Progenitor cell of endocrine pancreas (in vitro differentiated cells): ENCODE measurements at places on chromosomes 4 and X. TPM values are rescaled to one million over a fixed set of nuclear protein-coding genes. Genes with fewer than 3 reads are reported as not detected.
A peak's percentile ranks its signal among the peaks of the same experiment; 100 is the strongest.

- no peaks in the 10 kb centered on the region for H3K36me3 ChIP-seq
- no peak overlapping the region for H3K4me3 ChIP-seq
- H3K27me3 ChIP-seq = no peaks in the 10 kb centered on the region
- H3K27ac ChIP-seq = no peak overlapping the region
- H3K4me1 ChIP-seq = peaks cover 1% of the 10 kb centered on the region
- no peak for DNase-seq
Measured at GRCh38 chr4:65021149-65021548, 611.9 kb upstream of the TECRL start.

- H3K27me3 ChIP-seq = no peaks in the 10 kb centered on the region
- peak overlapping the region; percentile 97 for H3K4me3 ChIP-seq
- H3K27ac ChIP-seq = peak overlapping the region; percentile 97
- peaks cover 17% of the 10 kb centered on the region for H3K4me1 ChIP-seq
- no peak for DNase-seq
- H3K36me3 ChIP-seq = peaks cover 2% of the 10 kb centered on the region
Measured at GRCh38 chrX:120562569-120562926, 1.8 kb upstream of the CUL4B start.

GRCh38 chrX:2901367-2902036 is 27.6 kb downstream of the ARSD start:
- no peak for DNase-seq
- H3K4me3 ChIP-seq = no peak overlapping the region
- no peaks in the 10 kb centered on the region for H3K27me3 ChIP-seq
- peaks cover 33% of the 10 kb centered on the region for H3K4me1 ChIP-seq
- H3K36me3 ChIP-seq = peaks cover 43% of the 10 kb centered on the region
- peak overlapping the region; percentile 84 for H3K27ac ChIP-seq

DNA sequence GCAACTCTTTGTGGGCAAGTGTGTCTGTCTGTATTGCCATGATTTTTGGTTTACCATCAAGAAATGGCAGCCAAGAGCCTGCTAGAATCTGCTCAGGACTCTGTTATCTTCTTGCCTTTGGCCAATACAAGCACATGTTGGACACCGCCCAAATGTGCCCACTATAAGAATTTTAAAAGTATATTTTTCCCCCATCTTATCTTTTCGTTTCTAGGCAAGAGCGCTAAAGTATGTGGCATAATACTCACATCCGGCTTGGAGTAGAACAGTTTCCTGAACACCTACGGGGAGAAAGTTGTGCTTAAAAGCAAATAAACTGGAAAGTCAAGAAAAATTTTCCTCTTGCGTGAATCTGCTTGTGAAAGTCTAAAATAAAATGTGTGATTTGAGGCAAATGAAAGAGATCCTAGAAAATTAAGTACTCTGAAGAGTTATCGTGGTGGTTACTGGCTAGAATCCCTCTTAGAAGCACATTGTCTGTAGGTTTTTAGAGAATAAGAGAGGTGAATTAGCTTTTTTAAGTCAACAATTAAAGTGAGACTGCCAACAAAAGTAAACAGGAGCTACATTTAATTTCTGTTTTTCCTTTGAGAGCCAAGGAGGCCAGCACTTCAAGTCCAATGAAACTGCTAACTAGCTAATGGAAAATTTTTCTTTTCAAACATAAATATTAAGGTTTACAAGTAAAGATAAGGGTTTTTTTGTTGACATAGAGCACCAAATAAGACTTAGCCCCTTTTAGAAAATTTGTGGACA is 220.2 kb downstream of the SOWAHB start:
- H3K27ac ChIP-seq = no peak overlapping the region
- H3K36me3 ChIP-seq = no peaks in the 10 kb centered on the region
- H3K4me1 ChIP-seq = peaks cover 8% of the 10 kb centered on the region
- H3K4me3 ChIP-seq = no peak overlapping the region

DNA sequence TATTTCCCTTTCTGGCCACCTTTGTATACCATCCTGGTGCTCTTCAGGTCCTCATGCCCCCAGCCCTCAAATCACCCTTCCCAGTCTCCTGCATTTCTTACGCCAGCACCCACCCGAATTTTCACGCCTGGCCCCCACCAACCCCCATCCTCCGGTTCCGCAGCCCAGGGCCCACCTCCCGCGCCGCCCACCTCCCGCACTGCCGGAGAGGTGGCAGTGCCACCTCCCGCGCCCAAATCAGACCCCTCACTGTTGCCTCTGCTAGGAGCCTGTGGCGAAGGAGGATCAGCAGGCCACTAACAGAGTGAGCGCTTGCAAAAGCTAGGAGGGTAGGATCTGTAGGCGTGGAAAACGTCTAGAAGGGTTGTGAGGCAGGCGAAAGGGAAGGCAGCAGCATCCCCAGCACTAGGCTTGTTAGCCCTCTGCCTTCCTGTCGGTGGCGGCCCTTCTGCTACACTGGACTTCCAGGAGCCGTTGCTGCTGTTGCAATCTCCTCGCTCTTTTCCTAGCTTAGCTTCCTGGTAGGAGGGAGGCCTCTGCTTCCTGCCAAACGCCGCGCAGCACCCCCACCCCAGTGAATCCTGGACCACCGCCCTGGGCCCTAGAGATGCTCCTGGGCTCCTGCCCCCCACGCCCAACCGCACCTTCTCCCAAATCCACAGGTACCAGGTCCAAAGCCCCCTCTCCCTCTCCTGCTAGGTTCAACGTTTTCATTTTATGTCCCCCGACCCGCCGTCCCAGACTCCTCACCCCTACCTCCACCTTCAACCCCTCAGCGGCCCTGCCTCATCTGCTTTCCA is 51.0 kb downstream of the SPIN2B start:
- H3K27me3 ChIP-seq = no peaks in the 10 kb centered on the region
- no peaks in the 10 kb centered on the region for H3K4me1 ChIP-seq
- H3K27ac ChIP-seq = no peak overlapping the region
- DNase-seq = no peak
- peaks cover 2% of the 10 kb centered on the region for H3K36me3 ChIP-seq
- no peak overlapping the region for H3K4me3 ChIP-seq

Gene CXorf49
- total RNA-seq = not detected in 2 replicates

DNA sequence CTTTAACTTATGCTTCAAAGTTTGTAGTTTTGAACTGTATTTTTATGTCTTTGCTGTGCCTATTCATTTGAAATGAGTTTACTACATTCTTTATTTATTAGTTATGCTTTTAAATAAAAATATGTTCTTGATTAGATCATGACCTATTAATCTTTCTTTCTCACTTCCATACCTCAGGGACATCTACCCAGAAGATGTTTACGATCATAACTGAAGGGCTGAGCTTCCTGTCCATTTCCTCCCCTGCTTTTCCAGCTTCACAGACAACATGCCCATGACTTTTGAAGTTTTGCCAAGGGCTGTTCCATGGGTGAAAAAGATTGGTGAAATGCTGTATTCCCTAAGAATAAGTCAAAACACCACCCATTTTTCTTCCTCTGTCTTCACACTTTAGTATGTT is 99.7 kb upstream of the DDIT4L start:
- no peaks in the 10 kb centered on the region for H3K27me3 ChIP-seq
- no peak overlapping the region for H3K27ac ChIP-seq
- no peak for DNase-seq
- no peak overlapping the region for H3K4me3 ChIP-seq
- H3K4me1 ChIP-seq = peaks cover 4% of the 10 kb centered on the region

Gene CSAG2
- total RNA-seq = 0.38 TPM in 1 of 2 replicates, not detected in the other

DNA sequence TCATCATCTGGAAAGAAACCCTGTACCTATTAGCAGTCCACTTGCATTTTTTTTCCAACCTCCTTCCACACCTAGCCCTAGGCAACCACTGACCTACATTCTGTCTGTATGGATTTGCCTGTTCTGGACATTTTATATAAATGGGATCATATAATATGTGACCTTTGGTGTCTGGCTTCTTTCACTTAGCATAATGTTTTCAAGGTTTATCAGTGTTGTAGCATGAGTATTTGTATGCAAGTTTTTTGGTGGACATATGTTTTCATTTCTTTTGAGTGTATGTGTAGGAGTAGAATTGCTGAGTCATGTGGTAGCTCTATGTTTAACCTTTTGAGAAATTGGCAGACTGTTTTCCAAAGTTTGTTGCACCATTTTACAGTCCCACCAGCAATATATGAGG is 198.6 kb downstream of the CEP135 start:
- no peak for DNase-seq
- H3K36me3 ChIP-seq = no peaks in the 10 kb centered on the region
- H3K27ac ChIP-seq = peak overlapping the region; percentile 77

Gene USP17L5
- total RNA-seq = not detected in 2 replicates

Gene BEX1
- 123 and 128 TPM in 2 replicates for total RNA-seq

DNA sequence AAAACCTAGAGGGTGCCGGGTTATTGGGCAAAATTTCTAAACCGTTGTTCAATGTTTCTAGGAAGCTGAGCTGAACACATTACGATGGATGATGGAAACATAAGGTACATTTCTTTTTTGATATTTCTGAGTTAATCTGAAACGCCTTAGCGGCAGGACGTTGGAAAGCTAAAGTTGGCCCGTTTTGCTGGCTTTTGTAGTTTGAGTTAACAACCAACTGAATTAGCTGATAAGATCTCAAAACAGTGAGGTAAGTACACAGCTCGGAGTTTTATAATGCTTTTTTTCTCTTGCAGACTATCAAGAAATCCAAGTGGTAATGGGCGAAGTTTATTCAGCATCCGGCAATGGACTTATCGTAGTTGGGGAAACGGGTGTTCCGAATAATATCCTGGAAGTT is 73.5 kb downstream of the PRSS12 start:
- no peaks in the 10 kb centered on the region for H3K27me3 ChIP-seq
- DNase-seq = no peak
- H3K4me1 ChIP-seq = peaks cover 15% of the 10 kb centered on the region
- H3K4me3 ChIP-seq = peak overlapping the region; percentile 95
- peaks cover 3% of the 10 kb centered on the region for H3K36me3 ChIP-seq

DNA sequence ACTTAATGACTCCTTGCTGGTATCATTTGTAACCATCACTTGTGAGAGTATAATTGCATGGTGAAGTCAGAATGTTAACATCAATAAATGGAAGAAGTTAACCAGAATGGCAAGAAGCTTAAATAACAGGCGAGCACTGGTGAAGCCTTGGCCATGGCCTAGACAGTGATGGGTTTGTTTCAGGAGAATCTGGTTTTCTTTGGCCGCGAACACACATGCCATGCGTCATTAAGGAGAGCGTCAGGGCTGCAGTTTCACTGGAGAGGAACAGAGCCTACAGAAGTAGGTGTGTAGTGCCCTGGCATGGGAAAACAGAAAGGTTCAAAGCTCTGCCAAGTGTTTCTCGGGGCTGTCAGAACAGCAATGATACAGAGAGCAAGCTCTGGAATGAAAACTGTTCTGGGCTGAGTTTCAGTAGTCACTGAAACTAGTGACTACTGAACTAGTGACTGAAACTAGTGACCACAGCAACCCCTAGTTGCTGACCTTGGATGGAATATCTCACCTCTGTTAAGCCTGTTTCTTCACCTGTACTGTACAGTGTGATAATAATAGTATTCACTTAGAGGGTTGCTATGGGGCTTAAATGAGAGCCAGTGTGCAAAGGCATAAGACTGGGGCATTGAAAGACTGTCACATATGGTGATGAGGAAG is 93.8 kb downstream of the C4orf51 start:
- no peak for DNase-seq
- H3K36me3 ChIP-seq = peaks cover 16% of the 10 kb centered on the region
- H3K27ac ChIP-seq = no peak overlapping the region
- no peaks in the 10 kb centered on the region for H3K4me1 ChIP-seq
- H3K4me3 ChIP-seq = no peak overlapping the region

- no peak overlapping the region for H3K4me3 ChIP-seq
- H3K36me3 ChIP-seq = no peaks in the 10 kb centered on the region
- no peak for DNase-seq
Measured at GRCh38 chr4:162706632-162707031, 460.1 kb downstream of the NAF1 start.

- H3K36me3 ChIP-seq = no peaks in the 10 kb centered on the region
- no peak for DNase-seq
- H3K4me3 ChIP-seq = no peak overlapping the region
- peaks cover 6% of the 10 kb centered on the region for H3K4me1 ChIP-seq
Measured at GRCh38 chr4:182533964-182534363, 290.8 kb downstream of the TENM3 start.

GRCh38 chrX:23127586-23127985 is 127.8 kb downstream of the DDX53 start:
- H3K4me1 ChIP-seq = no peaks in the 10 kb centered on the region
- no peaks in the 10 kb centered on the region for H3K36me3 ChIP-seq
- no peak overlapping the region for H3K4me3 ChIP-seq
- DNase-seq = no peak
- H3K27me3 ChIP-seq = no peaks in the 10 kb centered on the region

GRCh38 chr4:7971881-7972500 is 32.3 kb upstream of the AFAP1 start:
- no peak for DNase-seq
- H3K36me3 ChIP-seq = no peaks in the 10 kb centered on the region
- H3K4me1 ChIP-seq = peaks cover 24% of the 10 kb centered on the region
- no peaks in the 10 kb centered on the region for H3K27me3 ChIP-seq

Gene ARSJ
- total RNA-seq = 0.46 and 0.75 TPM in 2 replicates

DNA sequence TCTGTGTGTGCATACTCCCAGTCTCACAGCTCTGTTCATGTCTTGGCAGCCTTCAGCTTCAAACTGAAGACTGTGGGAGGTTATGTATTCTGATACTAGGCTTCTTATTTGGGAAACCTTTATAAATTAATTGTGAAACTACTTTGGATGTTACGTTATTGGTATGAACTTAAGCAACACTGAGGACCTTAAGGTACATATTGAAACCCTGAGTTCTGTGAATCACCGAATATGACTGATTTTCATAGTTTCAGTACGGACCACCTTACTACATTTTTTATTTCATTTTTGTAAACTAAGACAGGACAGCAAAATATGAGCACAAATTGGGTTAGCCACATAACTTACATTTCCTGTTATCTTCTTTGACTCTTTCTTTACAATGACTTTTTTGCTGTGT is 498.4 kb downstream of the PDGFC start:
- no peaks in the 10 kb centered on the region for H3K4me1 ChIP-seq
- no peak overlapping the region for H3K4me3 ChIP-seq
- no peak for DNase-seq
- H3K36me3 ChIP-seq = no peaks in the 10 kb centered on the region

Gene JAKMIP1
- 0.89 and 0.93 TPM in 2 replicates for total RNA-seq

DNA sequence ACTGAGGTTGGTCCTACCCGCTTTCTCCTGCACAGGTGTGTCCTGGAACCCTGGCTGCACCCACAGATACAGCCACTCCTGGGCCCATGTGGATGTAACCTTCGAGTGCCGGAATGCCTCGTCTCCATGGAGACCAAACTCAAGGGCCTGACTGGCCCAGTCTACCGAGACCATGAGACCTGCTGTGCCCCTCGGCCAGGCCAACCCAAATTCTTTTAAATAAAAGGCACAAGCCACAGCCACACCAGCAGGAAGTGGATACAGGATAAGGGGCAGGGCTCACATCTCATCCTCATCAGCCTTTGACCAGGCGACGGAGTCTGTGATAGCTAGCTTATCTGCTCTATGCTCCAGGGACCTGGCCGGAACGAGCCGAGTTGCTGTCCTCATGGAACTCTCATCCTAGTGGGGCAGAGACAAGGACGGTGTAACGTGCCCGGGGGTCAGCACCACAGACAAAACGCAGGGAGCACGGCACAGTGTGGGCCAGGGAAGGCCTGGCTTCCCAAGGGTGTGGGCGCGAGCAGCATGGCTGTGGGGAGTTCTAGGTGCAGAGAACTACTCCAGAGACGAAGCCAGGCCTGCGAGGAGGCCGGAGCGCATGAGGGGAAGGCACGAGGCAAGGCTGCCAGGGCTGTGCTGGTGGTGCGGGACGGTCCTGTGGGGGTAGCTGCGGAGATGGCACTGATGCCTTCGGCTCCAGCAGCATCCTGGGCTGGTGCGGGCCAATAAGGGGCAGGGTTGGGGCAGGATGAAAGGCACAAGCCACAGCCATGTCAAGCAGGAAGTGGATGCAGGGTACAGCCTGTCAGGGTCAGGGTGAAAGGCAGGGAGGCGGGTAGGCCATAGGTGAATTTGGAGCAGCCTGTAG is 22.7 kb downstream of the NOP14 start:
- peak overlapping the region; percentile 56 for H3K27ac ChIP-seq
- no peak overlapping the region for H3K4me3 ChIP-seq
- DNase-seq = peak; percentile 8
- H3K4me1 ChIP-seq = peaks cover 6% of the 10 kb centered on the region
- peaks cover 17% of the 10 kb centered on the region for H3K36me3 ChIP-seq
- no peaks in the 10 kb centered on the region for H3K27me3 ChIP-seq
